Nephron progenitor cell (in vitro differentiated cells): ENCODE measurements at places on chromosomes 13 and 19.
A peak's percentile ranks its signal among the peaks of the same experiment; 100 is the strongest.

DNA sequence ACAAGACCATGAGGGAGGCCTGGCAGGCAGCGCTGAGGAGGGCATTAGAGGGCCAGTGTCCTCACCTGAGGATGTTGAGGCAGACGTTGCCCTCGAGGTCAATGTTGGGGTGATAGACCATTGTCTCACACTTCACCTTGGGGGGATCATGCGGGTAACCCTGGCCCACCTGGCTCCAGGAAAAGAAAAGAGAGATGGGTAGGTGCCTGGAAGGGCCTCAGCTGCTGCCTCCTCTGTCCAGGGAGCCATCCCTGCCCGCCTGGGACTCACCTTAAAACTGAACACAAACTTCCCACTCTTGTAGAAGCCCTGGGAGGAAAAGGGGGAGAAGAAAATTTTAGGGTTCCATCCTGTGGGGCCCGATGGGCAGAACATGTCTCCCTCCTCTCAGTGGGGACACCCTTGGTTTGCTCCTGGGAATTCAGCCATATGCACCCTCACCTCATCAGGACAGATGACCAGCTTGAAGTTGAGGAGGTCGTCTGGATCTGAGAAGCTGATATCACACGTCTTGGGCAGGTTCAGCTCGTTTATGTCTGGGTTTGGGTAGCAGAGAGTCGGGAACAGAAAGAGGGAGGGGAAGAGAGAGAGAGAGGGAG lies 1.7 kb downstream of the UBE2M start:
- DNase-seq = no peak

DNA sequence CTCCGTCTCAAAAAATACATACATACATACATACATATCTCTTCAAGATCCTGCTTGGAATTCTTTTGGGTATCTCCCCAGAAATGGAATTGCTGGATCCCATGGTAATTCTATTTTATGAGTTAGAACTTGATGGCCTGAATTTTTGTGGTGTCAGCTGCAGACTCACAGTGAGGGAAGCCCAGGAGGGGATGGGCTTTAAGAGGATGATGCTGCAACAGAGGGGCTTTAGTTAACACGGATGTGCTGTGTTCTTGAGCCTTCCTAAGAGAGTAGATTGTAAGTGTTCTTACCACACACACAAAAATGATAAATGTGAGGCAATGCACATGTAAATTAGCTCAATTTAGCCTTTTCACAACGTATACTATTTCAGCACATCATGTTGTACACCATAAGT lies 31.8 kb downstream of the CACNG6 start:
- DNase-seq = no peak

DNA sequence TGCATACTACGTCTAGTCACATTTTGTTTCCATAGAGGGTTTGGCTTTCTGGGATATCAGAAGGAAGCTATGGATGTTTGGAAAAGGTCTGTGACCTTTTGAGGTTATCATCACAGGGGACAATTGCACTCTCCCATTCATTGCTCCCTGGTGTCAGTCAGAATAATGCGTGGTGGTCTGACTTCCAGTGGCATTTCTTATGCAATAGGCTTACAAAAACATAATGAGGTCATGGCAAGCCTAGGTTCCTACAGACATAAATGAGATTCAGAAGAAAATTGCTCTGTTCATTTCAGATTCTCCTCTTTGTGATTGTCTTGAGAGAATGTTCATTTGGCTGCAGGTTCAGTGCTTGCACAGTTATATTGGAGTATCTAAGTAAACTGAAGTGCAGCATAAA lies 54.6 kb downstream of the ARHGAP35 start:
- DNase-seq = no peak

GRCh38 chr19:3476830-3477229 lies 3.5 kb downstream of the SMIM24 start:
- DNase-seq = no peak

DNA sequence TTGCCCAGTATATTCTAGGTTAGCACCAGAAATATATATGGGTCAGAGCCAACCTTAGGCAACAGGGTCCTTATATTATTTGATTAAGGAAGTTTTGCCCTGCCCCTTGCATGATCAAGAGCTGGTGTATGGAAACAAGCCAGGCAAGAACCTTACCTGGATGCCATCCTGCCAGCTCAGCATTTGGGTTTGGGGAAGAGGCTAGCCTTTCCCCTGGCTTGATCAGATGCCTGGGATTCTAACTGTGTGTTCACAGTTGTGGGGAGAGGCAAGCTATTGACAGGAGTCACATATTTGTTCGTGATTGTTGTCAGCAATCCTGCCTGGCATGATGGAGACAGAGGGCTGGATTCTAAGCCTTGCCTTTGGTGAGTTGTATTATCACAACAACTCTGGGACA lies 260.0 kb upstream of the DACH1 start:
- no peak for DNase-seq

DNA sequence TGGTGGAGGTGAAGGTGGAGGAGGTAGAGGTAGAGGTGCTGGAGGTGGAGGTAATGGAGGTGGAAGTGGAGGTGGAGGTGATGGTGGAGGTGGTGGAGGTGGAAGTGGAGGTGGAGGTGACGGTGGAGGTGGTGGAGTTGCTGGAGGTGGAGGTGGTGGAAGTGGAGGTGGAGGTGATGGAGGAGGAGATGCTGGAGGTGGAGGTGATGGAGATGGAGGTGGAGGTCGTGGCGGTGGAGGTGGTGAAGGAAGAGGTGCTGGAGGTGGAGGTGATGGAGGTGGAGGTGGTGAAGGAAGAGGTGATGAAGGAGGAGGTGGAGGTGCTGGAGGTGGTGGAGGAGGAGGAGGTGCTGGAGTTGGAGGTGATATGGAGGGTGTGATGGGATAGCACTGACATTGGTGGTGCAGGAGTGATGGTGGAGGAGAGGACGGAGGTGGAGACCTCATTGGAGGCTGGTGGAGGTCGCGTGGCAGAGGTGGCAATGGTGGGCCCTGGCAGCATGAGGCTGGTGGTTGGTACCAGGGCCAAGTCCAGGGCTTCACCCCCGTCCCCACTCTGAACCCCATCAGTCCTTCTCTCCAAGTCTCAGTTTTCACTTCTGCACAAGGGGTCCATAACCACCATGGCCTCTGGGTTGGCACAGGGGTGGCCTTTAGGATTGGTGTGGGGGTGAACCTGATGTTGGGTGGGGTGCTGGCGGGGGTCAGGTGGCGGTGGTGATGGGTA lies 15.8 kb downstream of the ONECUT3 start:
- no peak for DNase-seq

- DNase-seq = peak; percentile 72
Observed at GRCh38 chr19:1465191-1466016, 13.6 kb downstream of the C19orf25 start.

- no peak for DNase-seq
Observed at GRCh38 chr19:13955662-13956364, 3.5 kb downstream of the DCAF15 start.

DNA sequence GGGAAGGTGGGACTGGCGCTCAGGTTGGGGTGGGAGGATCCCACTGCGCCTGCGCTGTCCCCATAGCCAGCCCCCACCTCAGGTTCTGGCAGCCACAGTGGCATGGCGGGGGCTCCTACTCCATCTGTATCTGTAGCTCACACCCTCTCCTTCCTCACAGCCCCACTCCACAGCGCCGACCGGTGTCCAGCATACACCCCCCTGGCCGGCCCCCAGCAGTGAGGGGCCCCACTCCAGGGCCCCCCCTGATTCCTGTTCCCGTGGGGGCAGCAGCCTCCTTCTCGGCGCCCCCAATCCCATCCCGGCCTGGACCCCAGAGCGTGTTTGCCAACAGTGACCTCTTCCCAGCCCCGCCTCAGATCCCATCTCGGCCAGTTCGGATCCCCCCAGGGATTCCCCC lies 6.0 kb downstream of the TMED1 start:
- no peak for DNase-seq

DNA sequence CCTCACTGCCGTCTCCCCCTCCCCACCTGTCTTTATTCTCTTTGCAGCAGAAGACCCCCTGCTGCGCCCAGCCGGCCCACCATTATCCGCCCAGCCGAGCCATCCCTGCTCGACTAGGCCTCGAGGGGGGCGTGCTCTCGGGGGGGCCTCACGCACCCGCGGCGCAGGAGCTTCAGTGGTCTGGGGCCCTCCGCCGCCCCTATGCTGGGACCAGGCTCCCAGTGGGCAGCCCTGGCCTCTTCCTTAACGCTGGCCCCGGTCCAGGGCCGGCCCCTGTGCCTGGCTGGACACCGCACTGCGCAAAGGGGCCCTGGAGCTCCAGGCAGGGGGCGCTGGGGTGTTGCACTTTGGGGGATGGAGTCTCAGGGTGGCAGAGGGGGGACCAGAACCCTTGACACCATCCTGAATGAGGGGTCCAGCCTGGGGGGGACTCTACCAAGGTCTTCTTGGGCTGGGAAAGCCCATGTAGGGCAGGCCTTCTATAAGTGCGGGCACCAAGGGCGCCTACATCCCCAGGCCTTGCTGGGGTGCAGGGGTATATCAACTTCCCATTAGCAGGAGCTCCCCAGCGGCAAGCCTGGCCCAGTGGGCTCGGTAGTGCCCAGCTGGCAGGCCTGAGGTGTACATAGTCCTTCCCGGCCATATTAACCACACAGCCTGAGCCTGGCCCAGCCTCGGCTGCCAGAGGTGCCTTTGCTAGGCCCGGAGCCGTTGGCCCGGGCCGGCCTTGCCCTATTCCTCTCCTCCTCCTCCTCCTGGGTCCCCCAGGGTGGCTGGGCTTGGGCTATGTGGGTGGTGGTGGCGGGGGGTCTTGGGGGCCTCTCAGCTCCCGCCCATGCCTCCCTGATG lies 4.9 kb downstream of the TMED1 start:
- no peak for DNase-seq

GRCh38 chr13:48594096-48594815 lies 59.5 kb upstream of the CYSLTR2 start:
- DNase-seq = no peak

GRCh38 chr19:46303322-46303690 lies 6.5 kb downstream of the HIF3A start:
- DNase-seq = no peak

DNA sequence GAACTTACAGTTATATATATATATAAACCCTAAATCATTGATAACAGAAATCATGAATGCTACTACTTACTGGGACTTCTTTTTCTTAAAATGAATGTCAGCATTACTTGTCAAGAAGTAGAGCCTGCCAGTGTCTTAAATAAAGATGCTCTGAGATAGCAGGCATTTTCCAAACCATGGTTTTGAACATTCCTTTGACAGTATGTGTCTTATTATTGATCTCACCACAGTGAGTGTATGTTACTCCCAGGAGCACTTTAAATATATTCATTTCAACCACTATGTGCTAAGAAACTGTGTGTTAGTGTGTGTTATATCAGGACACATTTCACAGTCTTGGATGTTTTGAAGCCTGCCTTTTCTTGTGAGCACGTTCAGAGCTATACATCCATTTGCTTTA lies 28.2 kb downstream of the TNFRSF19 start:
- DNase-seq = no peak

GRCh38 chr19:30086916-30087315 lies 144.9 kb downstream of the URI1 start:
- DNase-seq = no peak

DNA sequence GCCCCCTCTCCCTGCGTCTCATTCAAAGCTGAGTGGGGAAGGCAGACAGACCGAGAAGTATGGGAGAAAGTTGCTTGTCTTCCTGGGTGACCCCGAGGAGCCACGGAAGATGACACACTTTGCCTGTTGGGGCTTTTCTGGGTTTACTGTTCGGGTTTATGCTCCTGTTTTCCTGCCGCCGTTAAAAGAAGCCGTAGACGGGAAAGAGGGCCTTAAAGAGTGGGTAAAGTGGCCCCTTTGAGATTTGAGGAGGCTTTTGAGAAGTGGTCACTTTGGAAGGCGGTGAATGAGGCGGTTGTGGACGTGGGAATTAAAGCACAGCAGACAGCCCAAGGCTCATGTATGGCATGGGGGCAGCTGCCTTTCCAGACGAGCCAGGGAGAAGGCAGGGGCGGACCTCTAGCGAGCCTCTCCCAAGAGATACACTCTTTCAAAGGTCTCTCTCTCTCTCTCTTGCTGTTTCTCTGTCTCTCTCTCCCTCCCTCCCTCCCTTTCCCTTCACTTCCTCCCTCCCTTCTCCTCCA lies 493 bp upstream of the LHFPL6 start:
- peak; percentile 26 for DNase-seq

- DNase-seq = no peak
Observed at GRCh38 chr13:19345158-19345557, 163.5 kb upstream of the TUBA3C start.

- DNase-seq = no peak
Observed at GRCh38 chr13:61111529-61111928, 304.1 kb downstream of the PCDH20 start.

DNA sequence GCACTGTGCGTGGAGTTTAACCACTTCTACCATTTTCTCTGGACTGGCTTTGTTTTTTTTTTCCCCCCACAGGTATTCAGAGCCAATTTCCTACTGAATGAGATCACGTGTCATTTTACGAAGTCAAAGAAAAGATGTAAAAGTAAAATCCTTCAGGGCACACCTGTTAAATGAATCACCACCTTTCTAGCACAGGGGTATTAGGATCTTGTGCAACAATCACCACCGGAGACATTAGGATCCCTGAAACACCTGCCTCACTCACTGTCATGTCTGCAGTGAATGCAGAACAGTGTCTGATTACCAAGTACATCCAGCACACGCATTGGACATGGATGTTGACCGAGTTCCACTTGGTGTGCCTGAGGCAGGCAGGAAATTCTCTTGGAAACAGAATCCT lies 17.2 kb downstream of the BRD4 start:
- DNase-seq = no peak

GRCh38 chr13:112773601-112774447 lies 84.0 kb downstream of the ATP11A start:
- no peak for DNase-seq

DNA sequence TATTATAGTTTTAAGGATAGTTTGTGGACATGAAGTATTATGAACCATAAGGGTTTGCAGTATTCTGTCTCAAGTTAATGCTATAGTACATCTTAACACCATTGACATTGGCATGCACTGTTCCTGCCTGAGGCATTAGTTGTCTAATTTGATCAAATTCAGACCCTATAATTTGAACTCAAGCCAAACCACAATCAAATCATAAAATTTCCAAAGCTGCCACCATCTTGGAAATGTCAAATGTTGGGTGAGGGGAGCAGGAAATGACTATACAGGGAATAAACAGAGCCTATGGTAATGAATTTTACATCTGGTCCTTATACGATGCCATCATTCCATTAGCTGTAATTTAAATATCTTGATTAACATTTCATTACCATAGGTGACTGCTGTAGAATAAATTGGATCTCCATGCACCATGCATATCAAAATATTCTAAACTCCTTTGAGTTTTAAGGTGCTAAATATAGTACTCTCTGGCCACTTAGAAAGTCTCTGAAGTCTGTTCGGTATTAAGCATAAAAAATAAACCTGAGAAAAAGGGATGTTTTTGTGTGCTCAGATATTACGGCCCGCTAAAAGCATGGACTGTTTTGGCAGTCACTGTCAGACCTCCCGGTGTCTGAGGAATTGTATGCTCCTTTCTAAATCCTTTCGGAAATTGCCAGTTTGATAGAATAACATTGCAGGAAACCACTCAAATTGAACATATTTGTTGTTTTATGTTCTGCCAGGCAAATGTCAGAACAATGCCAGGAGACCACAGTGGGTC lies 257.7 kb downstream of the SPRY2 start:
- no peak for DNase-seq
